ENCODE measurements at places on chromosomes 7 and 10.
A peak's percentile ranks its signal among the peaks of the same experiment; 100 is the strongest.

DNA sequence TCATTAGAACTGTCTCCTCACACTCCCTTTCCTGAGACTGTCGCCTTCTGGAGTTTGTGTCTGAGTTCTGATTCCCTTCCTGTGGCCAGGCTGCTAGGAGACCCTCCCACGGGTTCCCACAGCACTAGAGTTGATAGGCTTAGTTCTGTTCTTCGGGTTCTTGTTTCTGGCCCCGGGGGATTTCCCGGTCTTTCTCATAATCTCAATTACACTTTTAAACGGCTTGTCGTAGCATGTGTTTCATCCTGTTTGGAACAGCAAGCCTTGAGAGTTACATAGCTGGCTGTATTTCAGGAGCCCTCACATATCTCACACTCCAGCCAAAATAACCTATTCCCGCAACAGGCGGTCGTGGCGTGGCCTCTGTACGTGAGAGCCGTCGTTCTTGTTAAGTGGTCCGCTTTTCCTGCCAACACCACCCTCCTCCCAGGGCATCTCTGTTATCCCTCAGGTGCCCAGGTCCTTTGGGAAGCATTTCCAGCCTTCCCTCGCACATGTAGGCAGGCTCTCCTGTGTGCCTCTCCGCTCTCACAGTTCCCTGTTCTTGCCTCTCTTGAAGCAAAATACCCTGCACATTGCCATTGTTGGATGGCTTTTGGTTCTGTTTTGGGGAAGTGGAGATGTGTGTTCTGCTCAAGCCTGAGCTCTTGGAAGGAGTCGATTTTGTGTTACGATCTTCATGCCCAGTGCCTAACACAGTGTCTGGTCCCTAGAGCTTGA lies 46.0 kb downstream of the CDC123 start:
- no peak for DNase-seq

- DNase-seq, result peak; percentile 91
These were observed 421.4 kb downstream of the SDK1 start for GRCh38 chr7:3722396-3722922.

GRCh38 chr10:52729271-52730104 lies 43.1 kb downstream of the MBL2 start:
- DNase-seq, result peak; percentile 45

GRCh38 chr7:110131344-110131743 lies 959.6 kb upstream of the LRRN3 start:
- no peak for DNase-seq

DNA sequence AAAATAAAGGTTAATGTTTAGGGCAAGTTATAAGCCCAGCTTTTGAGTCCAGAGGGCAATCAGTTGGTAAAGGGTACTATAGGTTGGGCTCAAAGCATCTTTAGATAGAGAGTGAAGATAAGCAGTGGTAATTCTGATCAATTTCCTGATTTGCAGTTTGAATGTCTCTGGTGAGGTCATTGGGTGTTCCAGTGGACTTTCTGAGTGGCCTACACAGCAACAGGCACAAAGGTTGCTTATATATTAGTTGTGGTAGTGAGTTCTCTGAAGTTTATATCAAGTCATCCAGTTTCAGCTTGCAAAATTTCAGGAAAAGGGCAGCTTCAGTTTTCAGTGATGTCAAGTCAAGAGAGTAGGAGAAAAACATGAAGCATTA lies 29.1 kb downstream of the GIMAP5 start:
- DNase-seq, result no peak

- no peak for DNase-seq
These were observed 9.4 kb downstream of the SH3PXD2A start for GRCh38 chr10:103845972-103846371.

DNA sequence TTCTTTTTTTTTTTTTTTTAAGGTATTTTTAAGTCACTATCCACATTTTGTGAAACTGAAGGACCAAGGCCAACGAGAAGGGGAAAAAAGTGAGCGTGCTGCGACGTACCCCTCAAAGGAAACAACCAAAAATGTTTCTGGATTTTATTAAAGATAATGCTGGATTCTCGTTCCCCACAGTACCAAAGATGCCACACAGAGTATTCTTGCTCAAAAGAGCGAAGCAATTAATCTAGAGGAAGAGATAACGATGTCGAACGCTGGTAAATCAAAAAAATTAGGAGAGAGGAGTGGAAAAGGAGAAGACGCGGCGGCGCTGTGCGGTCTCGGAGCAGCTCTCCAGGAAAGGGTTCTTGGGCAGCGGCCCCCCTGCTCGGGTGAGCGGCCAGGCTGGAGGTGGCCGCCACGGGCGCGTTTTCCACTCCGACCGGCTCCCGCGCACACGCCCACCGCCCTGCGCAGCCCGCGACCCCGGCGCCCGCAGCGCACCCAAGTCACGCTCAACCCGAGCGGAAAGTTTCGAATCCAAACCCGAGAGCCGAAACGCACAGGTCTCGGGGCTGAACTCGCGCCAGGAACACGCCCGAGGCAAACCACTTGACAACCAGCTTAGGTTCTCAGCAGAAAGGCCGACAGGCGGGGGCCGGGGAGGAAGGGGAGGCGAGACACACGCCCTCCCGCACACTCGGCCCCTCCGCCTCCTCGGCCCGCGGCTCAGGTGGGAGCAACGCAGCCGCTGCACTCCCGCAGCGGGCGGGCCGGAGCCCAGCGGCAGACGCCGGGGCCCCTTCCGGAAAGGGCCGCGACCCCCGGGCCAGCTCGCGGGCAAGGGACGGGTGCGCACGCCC lies 989 bp downstream of the SRPK2 start:
- peak; percentile 65 for DNase-seq

DNA sequence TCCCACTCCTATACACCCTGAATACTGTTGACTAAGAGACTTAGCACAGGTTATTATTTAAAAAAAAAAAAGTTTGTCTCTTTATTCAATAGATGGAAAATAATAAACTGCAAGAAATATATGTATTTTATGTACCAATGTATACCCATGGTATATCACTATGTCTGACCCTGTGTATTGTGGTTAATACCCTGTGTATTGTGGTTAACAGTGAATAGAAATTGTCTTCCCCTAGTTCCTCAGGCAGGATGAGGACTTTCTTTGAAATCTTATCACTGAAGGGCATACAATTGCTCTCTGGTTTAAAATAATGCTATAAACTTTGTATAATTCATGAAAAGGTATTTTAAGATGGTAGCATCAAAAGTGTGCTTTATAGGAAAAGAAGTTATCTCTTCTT lies 80.0 kb upstream of the TMEM106B start:
- no peak for DNase-seq

DNA sequence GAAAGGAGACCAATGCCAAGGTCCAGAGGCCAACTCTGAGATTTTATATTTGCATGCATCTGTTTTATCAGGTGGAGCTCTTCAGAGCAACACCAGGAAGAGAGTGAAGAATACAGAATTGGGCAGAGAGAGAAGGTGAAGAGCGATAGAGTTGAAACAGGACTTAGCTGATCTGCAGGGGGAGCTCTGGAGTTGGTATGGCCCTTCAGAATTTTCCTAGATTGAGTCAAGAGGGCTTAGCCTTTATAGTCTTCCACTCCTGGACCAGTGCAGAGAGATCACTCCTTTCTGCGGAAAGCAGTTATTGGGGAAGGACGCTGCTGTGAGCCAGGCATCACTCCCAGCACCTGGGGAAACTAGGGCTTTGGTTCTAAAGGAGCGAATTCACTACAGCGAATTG lies 105.0 kb upstream of the DGKB start:
- peak; percentile 83 for DNase-seq

GRCh38 chr10:111360260-111360925 lies 283.6 kb downstream of the ADRA2A start:
- peak; percentile 83 for DNase-seq

- DNase-seq, result peak; percentile 61
These were observed 869 bp upstream of the TBX20 start for GRCh38 chr7:35254496-35255442.

- DNase-seq, result peak; percentile 64
These were observed 266 bp upstream of the MDFIC start for GRCh38 chr7:114921631-114922025.

DNA sequence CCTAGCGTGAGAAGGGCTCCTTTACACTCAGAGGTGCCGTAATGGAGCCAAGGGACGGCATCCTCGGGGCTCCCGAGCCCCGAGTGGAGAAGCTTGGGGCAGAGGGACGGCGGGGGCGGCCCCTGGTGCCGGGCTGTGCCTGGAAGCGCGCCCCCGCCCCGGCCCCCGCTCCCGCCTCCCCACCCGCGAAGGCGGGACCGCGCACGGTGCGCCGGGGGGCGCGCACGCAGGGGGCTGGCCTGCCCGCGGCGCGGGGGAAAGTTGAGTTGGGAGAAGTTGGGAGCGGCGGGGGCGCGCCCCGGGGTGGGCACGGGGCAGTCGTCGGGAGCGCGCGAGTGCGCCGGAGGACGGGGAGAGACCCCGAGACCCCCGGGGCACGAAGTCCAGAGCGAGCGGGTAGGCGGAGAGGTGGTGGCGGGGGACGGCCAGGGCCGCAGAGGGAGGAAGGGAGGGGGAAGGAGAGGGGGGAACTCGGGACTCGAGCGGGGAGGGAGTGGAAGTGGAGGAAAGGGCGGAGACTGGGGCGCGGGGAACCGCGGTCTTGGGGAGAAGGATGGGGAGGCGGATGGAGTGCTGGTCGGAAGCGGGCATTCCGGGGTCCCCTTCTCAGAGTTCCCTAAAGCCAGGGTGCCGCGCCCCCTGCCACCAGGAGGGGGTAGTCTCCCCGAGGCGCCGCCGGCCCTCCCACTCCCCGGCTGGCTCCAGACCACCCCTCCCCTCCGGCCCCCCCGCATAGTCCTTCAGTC lies at the start of gene SLC4A2:
Gene SLC4A2, plus strand, starts transcription at position 223 of the 746 bp plus-strand sequence. CDS start 2,399 bp downstream, outside the sequence.
- peak; percentile 93 for DNase-seq

GRCh38 chr10:34995925-34996324 lies 94.2 kb downstream of the CUL2 start:
- peak; percentile 83 for DNase-seq

DNA sequence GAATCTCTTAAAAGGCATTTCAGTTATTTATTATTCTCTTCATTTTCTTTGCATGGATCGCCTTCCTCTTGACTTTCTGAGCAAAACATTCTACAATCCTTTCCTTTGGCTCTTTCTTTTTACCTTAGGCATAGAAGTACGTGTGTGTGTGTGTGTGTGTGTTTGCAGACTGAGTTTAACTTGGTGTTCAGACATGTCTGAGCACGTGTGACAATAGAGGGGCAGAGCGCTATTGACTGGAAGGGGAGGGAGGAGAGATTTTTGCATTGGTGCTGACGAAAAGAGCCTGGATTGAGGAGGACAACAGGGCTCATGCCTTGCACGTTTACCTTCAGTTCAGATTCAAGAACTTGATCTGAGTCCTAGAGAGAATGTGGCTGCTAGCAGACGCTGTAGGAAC lies 129.8 kb downstream of the SEC23IP start:
- DNase-seq, result no peak

DNA sequence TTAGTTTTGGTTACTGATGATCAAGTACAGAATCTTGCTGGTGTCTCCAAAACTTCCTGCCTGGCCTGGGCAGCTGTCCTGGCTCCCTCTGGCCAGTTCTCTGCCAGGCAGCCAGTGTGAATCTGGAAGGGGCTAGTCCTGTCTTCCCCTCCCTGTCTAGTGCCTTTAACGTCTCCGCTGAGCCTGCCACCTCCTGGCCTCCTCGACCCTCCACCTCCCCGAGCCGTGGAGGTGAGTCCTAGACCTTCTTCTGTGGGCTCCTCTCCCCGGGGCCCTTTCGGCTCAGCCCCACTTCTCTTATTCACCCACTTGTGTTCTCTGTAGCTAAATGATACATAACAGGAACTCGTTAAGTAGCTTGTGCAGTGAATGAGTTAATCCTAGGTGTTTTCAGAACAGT lies 218.2 kb downstream of the MGMT start:
- DNase-seq, result no peak

- DNase-seq, result no peak
These were observed 10.3 kb downstream of the TBL2 start for GRCh38 chr7:73567846-73568685.

DNA sequence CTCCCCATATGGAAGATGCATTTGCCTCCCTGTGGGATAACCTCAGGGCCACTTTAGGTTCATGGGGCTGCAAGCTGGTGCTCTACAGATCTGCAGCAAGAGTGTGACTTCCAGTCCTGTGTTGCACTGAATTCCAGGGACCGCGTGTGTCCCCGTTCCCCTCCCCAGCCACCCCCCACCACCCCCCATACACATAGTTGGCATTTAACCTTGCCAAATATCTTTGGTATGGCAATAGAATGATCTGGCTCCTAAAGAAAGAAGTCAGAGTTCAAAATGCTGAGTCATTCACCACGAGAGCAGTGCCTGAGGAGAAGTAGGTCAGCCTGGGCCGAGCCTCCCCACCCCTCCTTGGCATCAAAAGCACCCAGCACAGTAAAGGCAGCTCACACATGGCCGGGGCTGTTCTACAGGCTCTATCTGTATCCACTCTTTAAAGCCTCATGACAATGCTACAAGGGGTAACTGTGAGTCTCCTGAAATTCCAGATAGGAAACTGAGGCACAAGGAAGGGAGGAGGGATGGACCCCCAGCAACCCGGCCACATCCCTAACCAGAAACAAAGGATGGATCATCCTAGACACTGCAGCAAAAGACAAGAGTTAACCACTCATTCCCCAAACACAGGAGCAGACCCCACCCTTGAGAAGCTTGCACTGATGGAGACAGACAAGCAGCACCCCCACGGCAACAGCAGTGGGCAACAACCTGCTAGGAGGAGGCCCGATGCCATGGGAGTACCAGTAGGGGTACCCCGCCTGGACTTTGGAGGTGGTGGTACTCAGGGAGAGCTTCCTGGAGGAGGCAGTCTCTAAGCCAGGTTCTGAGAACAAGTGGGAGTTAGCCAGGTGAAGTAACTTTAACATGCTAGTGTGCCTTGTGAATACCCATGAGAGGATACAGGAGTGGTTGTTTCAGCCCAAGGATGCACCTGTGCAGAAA lies 70.3 kb upstream of the NANOS1 start:
- DNase-seq, result no peak

DNA sequence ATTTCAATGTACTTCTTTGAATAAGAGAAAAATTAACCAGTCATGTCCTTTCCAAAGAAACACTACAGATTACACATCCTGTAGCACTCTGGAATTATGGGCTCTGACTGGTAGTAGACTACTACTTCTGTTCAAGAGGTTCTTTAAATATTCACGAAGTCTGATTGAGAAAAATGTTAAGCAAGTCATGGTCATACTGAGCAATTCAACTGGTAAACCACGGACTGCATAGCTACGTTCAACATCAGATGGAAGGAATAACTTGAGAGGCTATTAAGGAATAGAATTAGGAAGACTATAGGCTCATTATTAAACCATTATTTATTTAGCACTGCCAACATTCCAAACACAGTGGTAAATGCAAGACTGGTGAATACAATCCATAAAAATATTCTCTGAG lies 160.8 kb downstream of the IMMP2L start:
- DNase-seq, result no peak

GRCh38 chr7:125118444-125118843 lies 188.8 kb upstream of the POT1 start:
- DNase-seq, result no peak

GRCh38 chr7:70833726-70834125 lies 298.2 kb upstream of the GALNT17 start:
- DNase-seq, result no peak

DNA sequence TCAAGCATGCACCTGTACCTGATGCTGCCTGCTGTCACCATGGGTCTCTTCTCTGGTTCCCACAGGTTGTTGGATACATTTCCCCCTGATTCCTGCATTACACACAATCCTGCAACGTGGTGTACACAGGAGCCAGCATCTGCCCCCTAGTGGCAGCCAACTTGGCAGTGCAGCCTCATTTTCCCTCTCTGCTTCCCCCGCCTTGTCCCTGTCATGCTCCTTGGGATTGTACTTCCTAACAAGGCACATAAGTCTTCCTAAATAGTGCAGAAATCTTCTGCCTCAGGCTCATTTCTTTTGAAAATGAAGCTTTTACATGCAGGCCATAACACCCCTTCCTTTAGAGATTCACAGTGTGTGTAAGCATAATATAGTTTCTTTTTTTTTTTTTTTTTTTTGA lies 387.5 kb downstream of the CCSER2 start:
- DNase-seq, result peak; percentile 81

GRCh38 chr7:55063633-55064032 lies 44.8 kb downstream of the EGFR start:
- no peak for DNase-seq
